ENCODE measurements at places on chromosomes 16 and 17. TPM values are rescaled to one million over a fixed set of nuclear protein-coding genes. Genes with fewer than 3 reads are reported as not detected.

The MYL11 gene
- 0.68 TPM for total RNA-seq

The UBN1 gene
- total RNA-seq = 28.4 TPM

The HID1 gene
- 5.0 TPM for total RNA-seq

The ZMYND15 gene
- total RNA-seq = not detected

- no peaks in the 10 kb centered on the region for H3K4me1 ChIP-seq
- no peak overlapping the region for H3K27ac ChIP-seq
- H3K36me3 ChIP-seq = no peaks in the 10 kb centered on the region
- H3K27me3 ChIP-seq = no peaks in the 10 kb centered on the region
- no peak overlapping the region for H3K4me3 ChIP-seq
- DNase-seq = no peak
Observed at GRCh38 chr16:79703066-79703465, 102.5 kb upstream of the MAF start.

GRCh38 chr16:69253870-69254341 is 57.2 kb upstream of the VPS4A start:
- no peaks in the 10 kb centered on the region for H3K36me3 ChIP-seq
- H3K4me1 ChIP-seq = no peaks in the 10 kb centered on the region
- no peak overlapping the region for H3K4me3 ChIP-seq

GRCh38 chr16:56532714-56533113 is 12.9 kb upstream of the BBS2 start:
- no peak overlapping the region for H3K27ac ChIP-seq
- H3K27me3 ChIP-seq = peaks cover 15% of the 10 kb centered on the region
- no peaks in the 10 kb centered on the region for H3K36me3 ChIP-seq
- H3K4me3 ChIP-seq = no peak overlapping the region
- no peaks in the 10 kb centered on the region for H3K4me1 ChIP-seq

DNA sequence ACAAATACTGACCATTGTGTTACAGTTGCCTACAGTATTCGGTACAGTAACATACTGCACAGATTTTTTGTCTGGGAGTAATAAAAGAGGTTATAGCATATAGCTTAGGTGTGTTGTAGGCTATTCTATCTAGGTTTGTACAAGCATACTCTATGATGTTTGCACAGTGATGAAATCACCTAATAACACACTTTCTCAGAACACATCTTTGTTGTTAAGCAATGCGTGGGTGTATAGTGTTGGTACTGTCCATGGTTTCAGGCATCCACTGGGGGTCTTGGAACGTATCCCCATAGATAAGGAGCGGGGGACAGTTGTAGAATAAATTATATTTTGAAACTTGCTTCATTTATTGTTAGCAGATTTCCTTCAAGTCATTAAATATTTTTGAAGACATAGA is 293.3 kb upstream of the TBX2 start:
- no peak for DNase-seq
- no peaks in the 10 kb centered on the region for H3K27me3 ChIP-seq
- H3K36me3 ChIP-seq = no peaks in the 10 kb centered on the region
- no peaks in the 10 kb centered on the region for H3K4me1 ChIP-seq
- no peak overlapping the region for H3K27ac ChIP-seq

- H3K4me3 ChIP-seq = no peak overlapping the region
- peak; percentile 30 for DNase-seq
- H3K27me3 ChIP-seq = no peaks in the 10 kb centered on the region
- no peak overlapping the region for H3K27ac ChIP-seq
Observed at GRCh38 chr17:74404218-74404617, 27.7 kb upstream of the GPRC5C start.

- no peaks in the 10 kb centered on the region for H3K36me3 ChIP-seq
- H3K27me3 ChIP-seq = no peaks in the 10 kb centered on the region
- DNase-seq = no peak
- H3K4me3 ChIP-seq = no peak overlapping the region
- H3K4me1 ChIP-seq = peaks cover 57% of the 10 kb centered on the region
Observed at GRCh38 chr17:57902117-57902799, 52.4 kb upstream of the MRPS23 start.

DNA sequence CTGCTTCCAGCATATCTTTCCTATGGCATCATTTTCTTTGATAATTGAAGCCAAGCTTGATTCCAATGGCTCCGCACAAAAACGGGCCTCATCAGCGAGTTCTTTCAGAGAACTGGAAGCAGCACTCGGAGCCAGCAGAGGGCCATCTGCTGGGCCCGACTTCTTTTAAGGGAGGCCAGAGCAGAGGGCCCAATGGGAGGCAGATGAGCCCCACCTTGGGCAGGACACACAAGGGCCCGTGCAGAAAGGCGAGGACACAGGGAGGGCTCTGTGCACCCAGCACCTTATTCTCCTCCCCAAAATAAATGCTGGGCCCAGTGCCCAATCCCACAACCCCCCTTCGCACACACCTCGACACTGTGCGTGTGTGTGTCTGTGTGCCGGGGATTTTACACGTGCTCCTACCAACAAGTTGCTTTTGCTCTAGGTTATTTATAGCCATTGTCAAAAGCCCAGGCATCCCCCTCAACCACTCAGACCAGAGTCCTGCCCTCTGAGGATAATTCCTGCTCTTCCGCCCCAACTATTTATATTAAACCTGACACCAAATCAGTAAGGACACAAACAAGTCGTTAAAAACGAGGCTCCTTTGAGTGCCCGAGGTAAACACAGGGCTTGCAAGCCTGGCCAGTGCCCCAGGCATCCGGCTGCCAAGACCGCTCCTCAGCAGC is 6.8 kb downstream of the AXIN2 start:
- peaks cover 6% of the 10 kb centered on the region for H3K27me3 ChIP-seq
- H3K4me1 ChIP-seq = peaks cover 30% of the 10 kb centered on the region
- no peak overlapping the region for H3K4me3 ChIP-seq
- H3K27ac ChIP-seq = no peak overlapping the region

Data from neural progenitor cell (in vitro differentiated cells).